ENCODE measurements at places on chromosomes 6 and 20.

GRCh38 chr6:42017021-42017643 lies 33.2 kb upstream of the TAF8 start:
- DNase-seq, result peak; percentile 100

GRCh38 chr20:26218301-26218700 lies 521.6 kb upstream of the ZNF337 start:
- no peak for DNase-seq

DNA sequence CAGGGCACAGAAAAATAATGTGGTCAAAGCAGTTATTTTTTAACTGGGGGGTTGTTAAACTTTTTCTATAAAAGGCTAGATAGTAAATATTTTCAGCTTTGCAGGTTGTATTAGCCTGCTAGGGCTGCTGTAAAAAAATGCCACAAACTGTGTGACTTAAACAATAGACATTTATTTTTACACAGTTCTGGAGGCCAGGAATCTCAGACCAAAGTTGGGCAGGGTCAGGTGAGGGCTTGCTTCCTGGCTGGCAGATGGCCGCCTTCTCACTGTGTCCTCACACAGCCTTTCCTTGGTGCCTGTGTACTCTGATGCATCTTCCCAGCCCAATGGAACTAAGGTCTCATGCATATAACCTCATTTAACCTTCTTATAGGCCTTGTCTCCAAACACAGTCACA lies 294.7 kb downstream of the PTPRT start:
- no peak for DNase-seq

DNA sequence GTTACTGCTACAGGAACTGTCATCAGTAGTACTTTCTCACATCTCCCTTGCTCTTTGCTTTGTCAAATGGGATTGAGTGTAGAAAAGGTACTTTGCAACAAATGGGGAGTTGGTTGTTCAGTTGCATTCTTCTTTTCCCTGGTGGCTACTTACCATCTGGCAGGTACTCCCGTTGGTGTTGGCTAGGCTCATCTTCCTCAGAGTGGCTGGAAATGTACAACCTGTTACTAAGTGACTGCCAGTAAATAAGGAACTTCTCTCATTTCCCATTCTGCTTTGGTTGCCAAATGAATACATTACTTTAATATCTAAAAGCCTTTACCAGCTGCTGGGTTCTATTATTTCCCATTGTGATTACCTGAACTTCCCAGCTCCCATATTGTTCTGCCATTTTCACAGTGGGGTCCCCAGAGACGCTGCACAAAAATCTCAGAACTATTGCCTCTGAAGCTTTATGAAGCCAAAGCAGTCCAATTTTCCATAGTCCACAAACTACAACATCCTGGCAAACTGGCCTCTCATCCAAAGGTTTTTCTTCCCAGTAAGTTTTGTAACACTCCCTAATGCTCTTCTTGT lies 229.7 kb upstream of the HTR1E start:
- DNase-seq, result no peak

DNA sequence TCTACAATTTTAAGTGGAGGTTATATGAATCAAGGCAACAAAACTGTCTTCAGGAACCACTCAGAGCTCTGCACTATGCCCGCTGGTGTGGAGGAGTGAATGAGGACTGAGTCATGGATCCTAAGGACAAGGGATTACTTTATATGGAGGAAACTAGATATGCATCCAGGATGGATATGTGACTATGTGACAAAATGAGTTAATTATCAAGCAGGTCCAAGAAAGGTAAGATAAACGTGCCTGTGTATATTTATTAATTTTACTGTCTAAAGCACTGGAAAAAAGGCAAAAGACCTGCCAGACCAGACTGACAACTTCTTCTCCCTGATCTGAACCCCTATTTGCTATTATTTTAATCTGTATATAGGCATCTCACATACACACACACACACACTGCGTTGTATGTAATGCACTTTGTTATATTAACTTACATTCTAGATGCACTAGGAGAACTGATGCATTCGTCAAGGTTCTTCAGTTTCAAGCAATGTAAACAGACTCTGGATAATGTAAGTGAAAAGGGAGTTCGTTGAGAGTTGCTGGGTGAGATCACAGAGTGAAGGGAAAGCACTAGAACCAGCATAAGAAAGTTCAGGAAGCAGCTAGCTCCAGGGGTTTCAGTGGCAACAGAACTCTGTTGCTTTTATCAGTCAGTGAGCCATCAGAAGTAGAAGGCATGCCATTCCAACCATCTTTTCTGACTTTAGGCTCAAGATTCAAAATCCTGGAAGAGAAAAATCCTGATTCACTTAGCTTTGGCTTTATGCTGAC lies 26.4 kb upstream of the ADGRG6 start:
- no peak for DNase-seq

- no peak for DNase-seq
These were observed 129.9 kb downstream of the SMAP1 start for GRCh38 chr6:70797625-70798024.

DNA sequence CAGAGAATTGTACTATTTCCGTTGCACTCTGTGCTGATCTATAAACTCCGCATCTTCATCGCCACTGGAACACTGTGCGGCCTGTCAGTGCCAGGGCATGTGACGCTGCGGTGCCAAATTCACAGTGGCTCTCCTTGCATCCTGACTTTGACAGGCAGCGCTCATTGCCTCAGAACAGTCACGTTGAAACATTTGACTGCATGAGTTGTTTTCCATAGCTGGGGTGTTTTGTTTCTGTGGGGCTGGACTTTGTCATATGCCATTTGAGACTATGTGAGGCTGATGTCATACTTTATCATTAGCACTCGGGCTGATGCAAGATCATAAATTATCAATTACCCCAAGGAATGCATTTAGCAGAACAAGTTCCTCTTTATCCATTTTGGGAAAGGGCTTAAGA lies 32.7 kb downstream of the CFAP61 start:
- no peak for DNase-seq

DNA sequence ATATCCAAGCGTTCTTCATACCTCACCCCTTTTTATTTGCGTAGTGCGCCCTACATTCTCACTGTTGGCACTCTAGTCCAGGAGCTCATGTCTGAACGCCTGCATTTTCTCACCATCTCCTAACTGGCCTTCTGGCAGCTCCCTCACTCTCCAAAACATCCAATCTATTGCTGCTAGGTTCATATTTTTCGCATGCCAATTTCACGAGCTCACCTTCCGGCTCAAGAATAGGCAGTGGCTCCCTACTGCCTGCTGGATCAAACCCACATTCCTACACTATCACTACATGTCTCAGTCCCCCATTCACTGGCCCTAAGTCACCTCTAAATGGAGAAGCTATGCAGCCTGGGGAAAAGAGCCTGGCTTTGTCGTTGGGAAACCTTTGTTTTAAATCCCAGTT lies 115.0 kb downstream of the IPCEF1 start:
- no peak for DNase-seq

GRCh38 chr6:71681234-71681867 lies 205.0 kb upstream of the RIMS1 start:
- no peak for DNase-seq

GRCh38 chr6:161711515-161711914 lies 437.7 kb upstream of the AGPAT4 start:
- DNase-seq, result no peak

GRCh38 chr6:87575423-87575822 lies 14.4 kb downstream of the RARS2 start:
- DNase-seq, result no peak

DNA sequence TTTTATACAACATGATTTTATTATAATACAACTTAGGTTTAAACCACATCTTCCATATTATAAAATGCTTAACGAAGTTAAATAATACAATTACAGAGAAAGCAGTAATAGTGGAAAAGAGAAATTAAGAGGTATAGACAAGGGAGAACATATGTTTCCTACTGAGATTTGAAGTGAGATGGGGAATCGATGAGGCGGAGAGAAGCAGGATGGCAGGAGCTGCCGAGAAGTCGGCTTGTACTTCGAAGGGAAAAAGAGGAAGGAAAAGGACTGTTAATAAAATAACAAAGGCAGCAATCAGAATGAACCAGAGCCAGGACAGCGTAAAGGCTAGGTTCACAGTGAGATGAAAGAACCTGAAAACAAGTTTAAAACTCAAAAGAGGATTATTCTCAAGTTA lies 15.4 kb downstream of the FBXL4 start:
- DNase-seq, result no peak

DNA sequence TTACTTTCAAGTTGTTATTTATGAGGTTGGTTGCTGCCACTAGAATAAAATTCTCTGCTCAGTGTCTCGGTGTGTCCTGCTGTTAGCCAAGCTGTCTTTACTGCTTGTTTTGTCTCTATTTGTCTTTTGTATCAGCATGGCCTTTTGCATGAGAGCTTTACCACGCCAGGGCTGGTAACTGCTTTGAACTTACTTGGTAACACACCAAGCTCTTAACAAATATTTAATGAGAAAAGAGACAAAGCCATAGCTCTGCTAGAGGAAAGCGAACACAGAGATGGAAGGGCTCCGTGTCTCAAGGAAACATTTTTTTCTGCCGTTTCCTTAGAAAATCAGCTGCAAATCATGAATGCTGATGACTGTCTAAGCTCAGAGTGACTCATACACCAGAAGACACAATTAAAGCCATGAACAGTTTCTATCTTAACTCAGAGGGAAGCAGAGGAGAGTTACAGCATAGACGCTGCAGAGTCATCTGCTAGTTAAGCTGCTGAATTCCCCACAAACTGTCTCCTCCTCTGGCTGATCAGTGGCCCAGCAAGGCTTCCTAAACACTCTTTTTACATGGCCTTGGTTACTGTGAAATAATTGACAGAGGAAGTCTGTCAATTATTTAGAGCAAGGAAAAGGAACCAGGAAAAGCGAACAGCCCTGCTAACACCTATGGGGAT lies 44.8 kb downstream of the AGPAT4 start:
- peak; percentile 40 for DNase-seq

DNA sequence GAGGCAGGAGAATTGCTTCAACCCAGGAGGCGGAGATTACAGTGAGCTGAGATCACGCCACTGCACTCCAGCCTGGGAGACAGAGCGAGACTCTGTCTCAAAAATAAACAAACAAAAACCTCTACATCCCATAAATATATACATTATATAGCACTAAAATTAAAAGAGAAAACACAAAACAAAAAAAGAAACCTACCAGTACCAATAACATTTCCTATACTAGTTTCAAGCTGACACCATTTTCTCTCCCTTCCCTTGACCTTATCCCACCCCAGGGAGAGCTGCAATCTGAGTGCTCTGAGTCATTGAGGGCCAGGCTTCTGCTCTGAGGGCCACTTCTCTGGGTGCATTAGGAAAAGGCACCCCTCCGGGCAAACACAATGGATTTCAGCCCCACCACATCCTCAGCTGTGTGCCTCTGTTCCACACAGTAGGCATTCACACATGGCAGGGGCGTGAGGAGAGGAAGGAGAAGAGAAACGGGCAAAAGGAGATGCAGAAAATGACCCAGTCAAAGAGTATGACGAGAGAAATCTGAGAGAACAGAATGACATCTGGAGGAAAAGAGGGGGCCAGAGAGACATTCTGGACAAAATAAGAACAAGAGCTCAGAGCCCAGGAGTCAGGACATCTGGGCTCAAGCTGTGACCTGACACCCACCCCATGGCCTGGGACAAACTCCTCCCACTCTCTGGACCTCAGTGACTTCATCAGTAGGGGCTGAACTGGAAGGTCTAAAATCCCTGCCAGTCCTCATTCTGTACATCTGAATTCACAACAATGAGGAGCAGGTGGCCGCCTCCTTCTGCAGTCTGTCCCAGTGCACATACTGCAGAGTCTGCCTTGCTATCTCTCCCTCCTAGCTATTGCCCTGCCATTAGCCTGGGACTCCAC lies 18.2 kb downstream of the TRIM26 start:
- no peak for DNase-seq

GRCh38 chr20:44343162-44343675 lies 6.4 kb downstream of the R3HDML start:
- DNase-seq, result no peak

GRCh38 chr6:16929809-16930208 lies 168.5 kb upstream of the ATXN1 start:
- DNase-seq, result no peak

- DNase-seq, result no peak
These were observed 100.6 kb downstream of the CRYBG1 start for GRCh38 chr6:106461084-106461483.

DNA sequence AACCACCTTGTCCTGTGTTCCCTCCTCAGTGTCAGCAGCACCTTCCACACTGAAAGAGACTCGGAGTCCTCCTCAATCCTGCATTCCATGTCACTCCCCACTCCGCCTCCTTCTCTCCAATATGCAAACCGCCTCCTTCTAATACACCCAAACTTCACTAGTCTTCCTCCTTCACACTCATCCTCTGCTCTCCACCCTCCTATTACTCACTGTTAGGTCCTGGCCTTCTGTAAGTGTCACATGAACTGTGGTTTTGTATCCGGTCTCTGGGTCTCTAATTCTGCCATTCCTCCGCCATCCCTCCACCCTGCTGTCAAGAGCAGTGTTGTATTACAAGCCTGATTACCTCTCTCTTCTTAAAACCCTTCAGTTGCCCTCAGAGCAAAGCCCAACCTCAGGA lies 200.5 kb upstream of the CDYL start:
- no peak for DNase-seq

DNA sequence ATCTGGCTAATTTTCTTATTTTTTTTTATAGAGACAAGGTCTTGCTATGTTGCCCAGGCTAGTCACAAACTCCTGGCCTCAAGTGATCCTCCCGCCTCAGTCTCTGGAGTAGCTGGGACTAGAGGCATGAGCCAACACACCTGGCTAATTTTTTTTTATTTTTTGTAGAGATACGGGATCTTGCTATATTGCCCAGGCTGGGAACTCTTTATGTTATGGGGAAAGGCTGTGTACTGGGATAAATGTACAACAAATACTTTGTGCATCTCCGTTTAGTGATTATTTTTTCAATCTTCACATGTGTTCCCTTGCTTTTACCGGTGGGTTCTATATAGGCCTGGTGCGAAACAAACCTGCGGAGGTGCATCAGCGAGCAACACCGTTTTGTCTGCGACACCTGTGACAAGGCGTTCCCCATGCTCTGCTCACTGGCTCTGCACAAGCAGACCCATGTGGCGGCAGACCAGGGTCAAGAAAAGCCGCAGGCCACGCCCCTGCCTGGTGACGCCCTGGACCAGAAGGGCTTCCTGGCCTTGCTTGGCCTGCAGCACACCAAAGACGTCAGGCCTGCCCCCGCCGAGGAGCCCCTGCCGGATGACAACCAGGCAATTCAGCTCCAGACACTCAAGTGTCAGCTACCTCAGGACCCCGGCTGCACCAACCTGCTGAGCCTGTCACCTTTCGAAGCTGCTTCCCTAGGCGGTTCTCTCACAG lies 84.2 kb downstream of the SSR1 start:
- DNase-seq, result no peak

- DNase-seq, result no peak
These were observed 636 bp downstream of the RTF2 start for GRCh38 chr20:56469077-56469449.
